ENCODE measurements at places on chromosomes 6 and 20.

DNA sequence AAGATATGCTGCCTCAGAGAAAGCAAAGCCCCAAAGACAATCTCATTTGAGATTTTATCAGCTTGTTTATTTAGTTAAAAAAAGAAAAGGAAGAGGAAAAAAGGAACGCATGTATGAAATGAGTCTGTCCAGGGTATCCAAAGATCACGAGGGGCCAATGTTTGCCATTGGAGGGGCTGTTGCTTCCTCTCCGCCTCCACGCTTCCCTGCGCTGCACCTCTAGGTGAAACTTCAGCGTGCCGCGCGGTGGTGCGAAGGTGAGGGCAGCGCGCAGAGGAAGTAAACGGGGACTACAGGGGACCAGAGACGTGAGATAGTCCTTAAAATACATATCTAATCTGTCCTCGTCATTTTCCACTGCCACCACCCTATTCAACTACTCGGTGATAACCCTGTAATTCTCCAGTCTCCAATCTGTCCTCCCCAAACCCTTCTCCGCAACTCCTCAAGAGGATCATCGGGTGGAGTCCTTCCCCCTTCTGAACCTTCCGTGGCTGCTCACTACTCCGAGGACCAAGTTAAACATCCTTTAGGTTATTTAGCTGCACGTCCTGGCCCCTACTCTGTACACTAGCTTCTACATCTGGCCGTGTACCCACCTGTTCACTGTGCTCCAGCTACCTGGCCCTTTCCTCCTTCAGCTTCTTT is 1.1 kb upstream of the DCBLD1 start:
- DNase-seq = no peak

- DNase-seq = no peak
These were observed 27.8 kb downstream of the HDDC2 start for GRCh38 chr6:125273965-125274364.

DNA sequence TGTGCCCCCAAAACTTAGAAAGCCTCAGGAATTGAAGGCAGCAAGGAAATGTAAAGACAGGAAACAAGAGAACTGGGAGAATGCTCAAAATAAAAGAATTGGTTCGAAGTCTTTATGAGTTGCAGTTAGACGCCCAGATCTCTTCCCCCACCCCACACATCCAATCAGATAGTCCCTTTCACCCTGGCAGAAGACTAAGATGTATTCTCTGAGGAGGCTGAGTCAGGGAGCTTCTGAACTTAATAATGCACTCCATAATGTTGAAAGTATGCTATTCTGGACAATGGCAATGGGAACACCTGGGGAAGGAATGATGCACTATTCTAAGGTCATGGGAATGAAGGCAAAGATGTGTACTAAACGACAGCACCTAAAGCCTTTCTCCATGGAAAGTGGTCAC is 173.6 kb downstream of the MTFR2 start:
- no peak for DNase-seq

GRCh38 chr6:74182992-74183391 is 487.0 kb downstream of the CD109 start:
- DNase-seq = no peak

DNA sequence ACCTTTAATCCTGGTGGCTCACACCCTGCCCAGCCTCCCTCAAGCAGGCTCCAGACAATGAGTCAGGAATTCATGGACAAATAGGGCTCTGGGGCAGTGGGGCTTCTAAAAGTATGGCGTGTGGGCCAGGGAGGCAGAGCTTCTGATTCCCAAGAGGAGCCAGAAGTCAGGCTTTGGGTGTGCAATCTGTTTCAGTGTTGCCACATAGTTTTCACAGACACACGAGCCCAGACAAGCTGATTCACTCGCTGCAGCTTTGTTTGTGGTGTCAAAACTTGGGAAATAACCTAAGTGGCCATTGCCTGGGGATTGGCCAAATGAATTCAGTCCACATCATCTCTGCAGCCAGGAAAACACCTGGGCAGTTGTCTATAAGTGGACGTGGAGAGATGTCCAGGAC is 9.2 kb downstream of the PEDS1 start:
- DNase-seq = no peak

GRCh38 chr6:4017058-4017739 is 61.7 kb downstream of the FAM217A start:
- no peak for DNase-seq

DNA sequence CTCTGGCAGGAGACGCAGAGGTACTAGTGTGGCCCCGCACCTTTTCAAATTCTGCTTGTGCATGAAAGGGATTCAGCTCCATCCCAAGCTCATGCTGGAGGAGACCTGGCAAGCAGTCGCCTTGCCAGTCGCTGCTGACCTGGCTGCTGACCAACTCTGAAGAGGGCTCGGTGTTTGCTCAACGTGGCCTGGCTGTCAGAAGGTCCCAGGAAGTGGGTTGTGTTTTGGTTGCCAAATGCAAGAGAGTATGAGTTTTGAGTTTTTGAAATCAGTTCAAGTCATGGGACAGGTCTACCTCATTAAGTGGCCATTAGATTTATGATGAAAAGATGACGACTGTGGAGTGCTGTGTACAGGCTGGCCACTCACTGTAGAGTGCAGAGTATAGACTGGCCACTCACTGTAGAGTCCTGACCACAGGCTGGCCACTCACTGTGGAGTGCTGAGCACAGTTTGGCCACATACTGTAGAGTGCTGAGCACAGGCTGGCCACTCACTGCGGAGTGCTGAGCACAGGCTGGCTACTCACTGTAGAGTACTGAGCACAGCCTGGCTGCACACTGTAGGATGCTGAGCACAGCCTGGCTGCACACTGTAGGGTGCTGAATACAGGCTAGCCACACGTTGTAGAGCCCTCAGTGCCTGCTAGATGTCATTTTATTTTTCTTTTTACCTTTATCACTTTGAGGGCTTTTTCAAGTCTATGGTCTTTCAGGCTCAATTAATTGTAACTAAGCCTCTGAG is 193.9 kb downstream of the ZNF217 start:
- no peak for DNase-seq

- DNase-seq = peak; percentile 73
These were observed 2.3 kb downstream of the THBS2 start for GRCh38 chr6:169251371-169251802.

DNA sequence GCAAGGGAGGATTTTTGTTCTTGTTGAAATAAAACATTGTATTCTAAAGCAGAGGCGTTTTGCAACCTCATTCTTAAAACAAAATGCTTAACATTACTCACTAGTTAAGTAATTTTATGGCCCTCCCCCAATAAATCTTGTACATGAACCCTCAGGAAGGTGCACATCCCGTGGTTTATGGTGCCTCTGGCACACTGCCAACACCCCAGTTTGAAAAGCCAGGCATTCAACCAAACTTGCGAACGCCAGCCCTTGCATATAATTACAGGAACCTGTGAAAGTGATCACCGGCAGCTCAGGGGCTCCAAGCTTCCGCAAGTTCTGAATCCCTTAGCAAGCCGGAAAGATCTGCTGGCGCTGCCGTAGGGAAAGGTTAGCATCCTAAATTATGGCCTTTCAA is 1109.0 kb upstream of the FLRT3 start:
- no peak for DNase-seq

DNA sequence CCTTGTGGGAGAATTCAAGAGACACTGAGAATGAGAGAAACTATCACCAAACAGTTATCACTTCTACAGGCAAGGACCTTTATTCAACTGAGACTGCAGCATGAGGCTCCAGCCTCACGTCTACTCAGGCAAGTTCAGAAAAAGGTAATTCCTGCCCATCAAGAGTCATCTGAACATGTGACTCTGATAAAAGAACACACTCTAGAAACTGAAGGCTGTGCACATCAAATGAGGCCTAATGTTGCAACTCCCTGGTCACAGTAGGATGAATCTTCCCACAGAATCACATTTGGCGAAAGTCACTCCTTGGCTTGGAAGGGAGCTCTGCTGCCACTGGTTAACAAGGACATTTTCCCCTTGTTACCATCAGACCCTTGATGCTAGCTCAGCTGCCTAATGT is 71.2 kb upstream of the EMILIN3 start:
- no peak for DNase-seq

DNA sequence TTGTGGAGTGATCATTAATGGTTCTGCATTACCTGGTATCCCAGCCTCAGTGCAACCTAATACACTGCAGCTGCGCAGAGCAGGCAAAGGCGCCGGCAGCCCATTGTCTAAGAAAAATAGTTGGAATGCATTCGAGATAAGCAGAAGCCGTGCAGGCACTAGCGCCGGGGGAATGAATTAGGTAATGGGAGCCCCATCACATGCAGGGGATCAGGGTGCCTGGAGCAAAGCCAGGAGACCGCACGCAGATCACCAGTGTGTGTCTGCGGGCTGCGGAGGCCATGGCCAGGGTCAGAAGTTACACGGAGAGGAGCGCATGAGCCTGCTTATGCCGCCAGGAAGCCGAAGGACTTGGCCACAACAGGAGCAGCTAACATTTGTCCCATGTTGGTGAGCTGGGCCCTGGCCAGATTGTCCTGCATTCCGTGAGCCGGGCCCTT is 156.8 kb downstream of the DLL1 start:
- peak; percentile 12 for DNase-seq
